Bronchial epithelial cell (primary cell): ENCODE measurements at places on chromosomes 13 and 19.
A peak's percentile ranks its signal among the peaks of the same experiment; 100 is the strongest.

DNA sequence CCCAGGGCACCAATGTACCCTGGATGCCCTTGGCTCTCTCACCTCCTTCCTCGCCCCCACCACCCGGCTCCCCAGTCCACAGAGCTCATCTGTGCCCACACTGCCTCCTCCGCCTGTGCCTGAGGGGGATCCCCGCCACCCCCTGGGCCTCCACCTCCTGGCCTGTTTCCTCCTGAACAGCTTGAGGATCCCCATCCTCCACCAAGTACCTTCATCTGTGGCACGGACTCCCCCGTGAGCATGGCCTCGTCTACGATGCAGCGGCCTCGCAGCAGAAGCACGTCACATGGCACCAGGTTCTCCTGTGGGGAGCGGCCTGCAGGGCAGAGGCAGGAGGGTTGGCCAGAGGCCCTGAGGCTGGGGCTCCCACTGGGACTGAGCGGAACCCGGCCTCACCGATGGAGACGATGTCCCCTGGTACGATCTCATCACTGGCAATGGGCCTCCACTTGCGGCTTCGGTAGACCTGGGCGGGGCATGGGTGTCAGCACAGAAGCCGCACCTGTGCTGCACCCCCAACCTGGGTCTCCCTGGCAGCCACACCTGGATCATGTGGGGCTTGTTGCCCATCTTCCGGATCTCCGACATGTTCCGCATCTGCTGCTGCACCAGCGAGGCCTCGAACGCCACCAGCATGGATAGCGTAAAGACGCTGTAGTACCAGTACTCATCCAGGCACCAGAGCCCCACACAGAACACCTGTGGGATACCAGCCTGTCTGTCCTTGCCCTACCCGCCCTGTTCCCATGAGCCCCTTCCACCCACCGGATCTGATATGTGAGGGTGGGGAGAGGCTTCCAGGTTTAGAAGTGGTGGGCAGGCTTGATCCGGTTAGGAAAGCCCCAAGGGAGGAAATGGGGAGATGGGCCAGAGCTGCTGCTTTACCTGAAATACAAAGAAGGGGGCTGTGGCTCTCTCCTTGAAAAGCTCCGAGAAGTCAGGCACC, 6.8 kb downstream of the ATP13A1 start:
- no peak for DNase-seq

- no peak for DNase-seq
These were observed 395.0 kb downstream of the EFNB2 start for GRCh38 chr13:106140476-106140875.

- DNase-seq, result no peak
These were observed 163.1 kb upstream of the MIR17HG start for GRCh38 chr13:91184244-91184926.

DNA sequence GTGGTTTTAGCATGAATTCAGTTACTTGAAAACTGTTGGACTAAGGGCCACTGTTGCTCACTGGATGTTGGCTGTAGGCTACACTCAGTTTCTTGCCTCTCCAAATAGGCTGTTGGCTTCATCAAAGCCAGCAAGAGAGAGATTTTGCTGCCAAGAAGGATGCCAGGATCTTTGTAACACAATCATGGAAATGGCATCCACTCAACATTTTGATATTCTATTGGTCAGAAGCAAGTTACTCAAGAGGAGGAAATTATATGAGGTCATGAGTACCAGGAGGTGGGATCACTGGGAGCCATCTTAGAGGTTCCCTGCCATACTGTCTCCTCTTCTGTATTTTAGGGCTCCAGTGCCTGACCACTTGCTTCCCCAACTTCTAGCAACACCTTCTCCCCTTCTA, 30.6 kb downstream of the SYDE1 start:
- peak; percentile 26 for DNase-seq

GRCh38 chr13:98476106-98476505, 100.8 kb downstream of the STK24 start:
- DNase-seq, result no peak

- DNase-seq, result peak; percentile 75
These were observed 609 bp downstream of the EPS15L1 start for GRCh38 chr19:16470911-16471811.

DNA sequence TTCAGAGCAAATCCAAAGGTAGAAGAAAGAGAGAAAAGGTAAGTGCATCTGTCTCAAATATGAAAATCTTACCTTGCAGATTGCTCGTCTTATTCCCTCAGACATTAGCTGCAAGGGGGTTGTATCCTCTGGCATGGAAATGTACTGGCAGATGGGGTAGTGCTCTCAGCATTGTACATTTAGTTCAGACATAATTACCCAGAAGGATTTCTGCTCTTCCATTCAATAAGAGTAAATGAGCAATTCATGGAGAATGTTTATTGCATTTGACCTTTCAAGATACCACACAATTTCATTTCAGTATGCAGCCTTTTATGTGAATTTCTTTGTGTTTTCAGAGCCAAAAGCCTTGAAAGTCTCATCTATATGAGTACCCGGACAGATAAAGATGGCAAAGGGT, 63.8 kb downstream of the SCEL start:
- no peak for DNase-seq
